ENCODE measurements at places on chromosomes 2 and 18. TPM values are rescaled to one million over a fixed set of nuclear protein-coding genes. Genes with fewer than 3 reads are reported as not detected.

GRCh38 chr18:45548614-45549013, 66.7 kb upstream of the SLC14A2 start:
- no peak for DNase-seq

Gene RBBP8
- 30.5 TPM for total RNA-seq

DNA sequence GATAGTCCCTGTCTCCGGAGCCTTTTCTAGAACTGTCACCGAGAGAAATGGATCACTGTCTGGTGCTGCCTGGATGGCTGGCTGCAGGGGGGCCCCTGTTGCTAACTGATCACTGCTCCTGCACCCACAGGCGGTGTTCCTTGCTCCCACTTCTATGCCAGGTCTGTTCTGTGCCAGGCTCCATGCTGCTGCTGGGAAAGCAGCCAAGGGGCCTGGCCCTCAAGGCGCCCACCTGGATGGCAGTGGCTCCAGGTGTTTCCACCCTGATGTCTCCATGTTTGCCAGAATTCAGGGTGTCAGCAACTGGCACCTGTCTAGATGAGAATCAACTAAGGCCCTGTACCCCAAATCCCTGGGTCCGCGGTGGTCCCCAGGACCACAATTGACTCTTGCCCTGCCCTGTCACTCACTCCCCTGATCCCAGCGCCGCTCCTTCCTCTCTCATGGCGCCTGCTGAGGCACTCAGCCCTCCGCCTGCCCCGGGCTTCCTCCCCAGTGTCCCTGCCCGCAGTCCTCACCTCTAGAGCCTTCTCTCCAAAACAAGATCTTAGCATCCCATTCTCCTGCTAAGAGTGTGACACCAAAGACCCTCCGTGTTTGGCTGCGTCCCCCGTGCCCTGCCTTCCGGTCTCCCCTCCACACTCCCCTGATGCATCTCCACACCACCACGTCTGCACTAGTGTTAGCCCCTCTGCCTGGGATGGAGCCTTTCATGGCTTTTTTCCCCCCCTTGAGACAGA, 72.5 kb upstream of the OTOF start:
- DNase-seq, result no peak

Gene MAPK4
- 13.5 TPM for total RNA-seq

- no peak for DNase-seq
Measured at GRCh38 chr2:144140891-144141290, 379.0 kb downstream of the ZEB2 start.

GRCh38 chr2:145769011-145769716, 1249.2 kb upstream of the ZEB2 start:
- DNase-seq, result no peak

- no peak for DNase-seq
Measured at GRCh38 chr2:199455545-199456382, 2.0 kb downstream of the SATB2 start.

GRCh38 chr18:22921772-22922171, 11.4 kb upstream of the RBBP8 start:
- no peak for DNase-seq

Gene SLC40A1
- 271 TPM for total RNA-seq

DNA sequence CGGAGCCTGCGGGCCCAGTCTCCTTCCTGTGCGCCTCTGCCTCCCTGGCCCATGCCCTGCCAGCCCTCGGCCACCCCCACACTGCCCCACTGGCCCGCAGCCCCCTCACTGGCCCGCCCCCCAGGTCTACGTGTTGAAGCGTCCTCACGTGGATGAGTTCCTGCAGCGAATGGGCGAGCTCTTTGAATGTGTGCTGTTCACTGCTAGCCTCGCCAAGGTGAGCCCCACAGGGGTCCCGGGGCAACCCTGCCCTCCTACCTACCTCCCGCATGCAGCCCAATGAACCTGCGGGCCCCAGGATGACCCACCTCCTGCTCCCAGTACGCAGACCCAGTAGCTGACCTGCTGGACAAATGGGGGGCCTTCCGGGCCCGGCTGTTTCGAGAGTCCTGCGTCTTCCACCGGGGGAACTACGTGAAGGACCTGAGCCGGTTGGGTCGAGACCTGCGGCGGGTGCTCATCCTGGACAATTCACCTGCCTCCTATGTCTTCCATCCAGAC, 3.3 kb downstream of the CTDSP1 start:
- DNase-seq, result no peak

DNA sequence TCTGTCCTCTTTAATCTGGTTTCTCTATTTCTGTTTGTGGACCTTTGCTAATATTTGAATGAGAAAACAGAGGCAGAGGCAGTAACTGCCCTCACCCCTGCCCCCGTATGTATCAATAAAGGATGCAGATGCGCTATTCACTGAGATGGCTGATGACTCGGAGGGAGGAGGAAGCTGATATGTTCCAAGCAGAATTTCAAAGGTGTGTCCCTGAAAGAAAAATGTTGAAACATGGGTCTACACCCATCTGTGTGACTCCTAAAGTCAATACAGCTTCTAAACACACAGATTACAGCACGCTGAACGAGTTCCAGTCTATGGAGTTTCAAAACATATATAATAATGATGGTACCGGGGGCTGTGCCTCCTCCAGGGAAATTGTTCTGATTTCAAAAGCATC, 38.8 kb downstream of the EPHA4 start:
- no peak for DNase-seq

Gene TMEM198
- 4.4 TPM for total RNA-seq

DNA sequence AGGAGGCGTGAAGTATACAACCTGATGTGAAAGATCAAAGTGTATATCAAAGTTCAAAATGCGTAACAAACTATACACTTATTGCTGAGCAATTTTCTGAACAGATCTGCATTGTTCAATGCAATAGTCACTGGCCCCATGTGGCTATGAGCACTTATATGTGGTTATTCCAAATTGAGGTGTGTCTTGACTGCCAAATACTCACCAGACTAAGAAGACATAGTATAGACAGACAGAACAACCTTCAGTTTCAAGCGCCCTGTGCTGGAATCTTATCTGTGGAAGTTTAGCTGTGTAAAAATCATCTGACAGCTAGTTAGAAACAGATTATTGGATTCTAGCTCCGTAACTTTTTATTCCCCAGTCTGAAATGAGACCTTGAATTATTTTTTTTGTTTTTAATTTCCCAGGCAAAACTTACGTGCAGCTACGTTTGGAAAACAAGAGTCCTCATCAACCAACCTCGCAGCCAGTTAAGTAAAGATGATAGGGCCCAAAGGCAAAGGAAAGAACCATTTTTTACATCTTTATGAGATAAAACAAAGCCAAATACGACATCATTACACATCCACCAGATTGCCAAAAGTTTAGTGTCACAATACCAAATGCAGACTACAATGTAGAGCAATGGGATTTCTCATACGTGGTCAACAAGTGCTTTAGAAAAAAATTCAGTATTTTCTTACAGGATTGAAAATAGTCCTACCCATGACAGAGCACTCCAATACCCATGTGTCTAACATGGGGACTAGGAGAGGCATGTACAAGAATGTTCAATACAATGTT, 37.2 kb downstream of the MBOAT2 start:
- DNase-seq, result no peak

DNA sequence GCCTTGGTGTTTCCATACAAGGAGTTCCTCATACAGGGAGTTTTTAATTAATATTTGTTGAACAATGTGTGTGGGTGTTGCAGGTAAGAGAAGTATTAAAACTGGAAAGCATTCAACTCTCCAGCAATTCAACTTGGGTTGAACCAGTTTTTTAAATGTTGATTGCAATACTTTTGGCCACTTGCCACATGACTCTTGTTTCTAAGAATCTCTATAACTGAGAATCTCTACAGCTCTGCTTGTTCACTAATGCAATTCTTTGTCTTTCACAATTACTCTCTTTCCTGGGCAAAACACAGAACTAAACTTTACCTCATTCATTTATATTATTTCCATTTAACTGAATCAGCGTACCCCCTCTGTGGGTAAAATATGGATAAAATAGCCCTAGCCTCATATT, 429.4 kb downstream of the ARHGAP15 start:
- DNase-seq, result no peak

DNA sequence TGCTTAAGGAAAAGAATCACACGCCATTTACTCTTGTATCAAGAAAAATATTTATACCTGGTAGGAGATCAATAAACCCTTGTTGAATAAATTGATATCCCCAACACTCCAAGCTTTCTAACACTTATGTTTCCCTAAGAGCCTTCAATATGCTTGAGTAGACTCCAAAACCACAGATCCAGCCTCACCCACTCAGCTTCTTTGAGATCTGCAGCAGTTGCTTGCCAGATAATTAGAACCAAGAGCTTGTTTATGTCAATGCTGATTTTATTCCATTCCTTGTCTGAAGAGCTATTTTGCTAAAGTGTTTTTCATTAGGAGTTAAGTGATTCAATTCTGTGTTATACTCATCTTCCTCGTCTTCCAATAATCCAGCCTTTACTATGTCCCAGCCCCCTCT, 26.3 kb upstream of the CRIM1 start:
- DNase-seq, result no peak

- no peak for DNase-seq
Measured at GRCh38 chr2:240814946-240815760, 4.9 kb downstream of the KIF1A start.

Gene CCDC85A
- 1.8 TPM for total RNA-seq

- no peak for DNase-seq
Measured at GRCh38 chr2:6999211-6999877, 82.1 kb downstream of the RNF144A start.

- no peak for DNase-seq
Measured at GRCh38 chr2:223475901-223476300, 126.3 kb downstream of the SCG2 start.

Gene GKN1
- not detected for total RNA-seq

Gene SLC16A14
- 8.8 TPM for total RNA-seq

Gene AQP12A
- not detected for total RNA-seq

Gene NPPC
- total RNA-seq, result not detected

Gene LIPG
- 138 TPM for total RNA-seq

Gene RETSAT
- total RNA-seq, result 86.4 TPM

DNA sequence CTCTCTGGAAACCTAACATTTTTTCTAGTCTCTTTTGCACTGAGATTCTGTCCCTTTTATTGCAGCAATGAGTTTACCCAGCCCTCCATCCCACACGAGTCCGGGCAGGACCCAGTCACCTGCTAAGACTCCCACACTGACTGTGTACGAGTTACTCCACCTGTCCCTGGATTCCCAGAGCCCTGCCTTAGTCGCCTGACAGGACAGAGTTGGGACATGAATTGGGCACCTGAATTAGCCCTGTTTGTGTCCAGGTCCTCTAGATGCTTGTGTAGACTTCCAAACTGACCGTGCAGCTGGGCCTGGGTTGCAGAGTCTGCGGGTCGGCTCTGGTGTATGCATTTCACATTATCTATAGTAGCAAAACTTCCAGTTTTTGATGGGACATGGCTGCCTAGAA, 238.7 kb downstream of the VAPA start:
- no peak for DNase-seq

DNA sequence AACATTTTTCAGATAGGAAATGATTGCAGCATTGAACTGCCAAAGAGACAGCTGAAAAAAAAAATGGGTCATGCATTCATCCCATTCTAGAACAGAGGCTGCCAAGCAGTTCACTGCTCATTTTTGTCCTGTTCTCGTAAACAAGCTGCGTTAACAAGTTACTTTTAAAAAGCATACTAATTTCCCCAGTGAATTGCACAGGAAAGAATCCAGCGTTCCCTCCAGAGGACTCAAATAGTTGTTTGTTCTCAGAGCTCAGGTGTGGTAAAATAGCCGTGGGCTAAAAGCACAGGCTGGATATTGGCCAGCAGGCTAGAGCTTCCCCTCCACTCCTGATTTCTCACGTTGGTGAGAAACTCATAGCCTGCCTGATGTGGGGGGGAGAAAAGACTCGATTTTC, 76.1 kb upstream of the AQP4 start:
- DNase-seq, result no peak

Gene DSG4
- not detected for total RNA-seq

DNA sequence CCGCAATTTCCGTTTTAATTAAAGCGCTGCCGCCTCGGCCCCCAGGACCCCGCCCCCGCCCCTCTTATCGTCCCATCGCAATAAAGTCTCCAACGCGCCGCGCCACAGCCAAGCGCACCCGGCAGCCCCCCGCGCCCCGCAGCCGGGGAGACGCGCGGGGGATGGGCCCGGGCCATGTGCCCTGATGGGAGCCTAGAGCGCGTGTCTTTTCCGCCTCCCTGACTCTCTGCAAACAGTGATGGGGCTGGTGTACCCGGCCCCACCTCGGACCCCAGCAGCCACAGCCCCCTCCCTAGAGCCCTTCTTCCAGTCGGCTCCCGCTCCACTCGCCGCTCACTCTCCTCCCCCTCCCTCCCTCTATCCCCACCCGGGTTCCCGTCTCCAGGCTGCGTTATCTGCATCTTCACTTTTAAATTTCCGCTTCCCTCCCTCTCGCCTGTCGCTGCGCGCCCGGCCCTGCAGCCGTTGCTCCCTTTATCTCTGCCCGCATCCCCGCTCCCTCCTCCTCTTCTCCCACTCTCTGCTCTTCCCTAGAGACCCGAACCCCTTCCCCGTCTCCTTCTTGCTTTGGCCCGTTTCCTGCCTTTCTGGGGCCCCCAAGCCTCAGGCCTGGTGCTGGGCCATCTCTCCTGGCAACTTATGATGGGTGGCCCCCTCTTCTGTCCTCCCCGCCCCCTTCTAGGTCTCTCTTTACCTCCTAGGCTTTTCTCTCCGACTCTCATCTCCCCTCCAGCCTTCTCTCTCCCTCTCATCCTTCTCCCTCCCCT, 524 bp upstream of the FEV start:
- DNase-seq, result no peak

GRCh38 chr2:39875914-39876267, 96.8 kb upstream of the THUMPD2 start:
- DNase-seq, result no peak

DNA sequence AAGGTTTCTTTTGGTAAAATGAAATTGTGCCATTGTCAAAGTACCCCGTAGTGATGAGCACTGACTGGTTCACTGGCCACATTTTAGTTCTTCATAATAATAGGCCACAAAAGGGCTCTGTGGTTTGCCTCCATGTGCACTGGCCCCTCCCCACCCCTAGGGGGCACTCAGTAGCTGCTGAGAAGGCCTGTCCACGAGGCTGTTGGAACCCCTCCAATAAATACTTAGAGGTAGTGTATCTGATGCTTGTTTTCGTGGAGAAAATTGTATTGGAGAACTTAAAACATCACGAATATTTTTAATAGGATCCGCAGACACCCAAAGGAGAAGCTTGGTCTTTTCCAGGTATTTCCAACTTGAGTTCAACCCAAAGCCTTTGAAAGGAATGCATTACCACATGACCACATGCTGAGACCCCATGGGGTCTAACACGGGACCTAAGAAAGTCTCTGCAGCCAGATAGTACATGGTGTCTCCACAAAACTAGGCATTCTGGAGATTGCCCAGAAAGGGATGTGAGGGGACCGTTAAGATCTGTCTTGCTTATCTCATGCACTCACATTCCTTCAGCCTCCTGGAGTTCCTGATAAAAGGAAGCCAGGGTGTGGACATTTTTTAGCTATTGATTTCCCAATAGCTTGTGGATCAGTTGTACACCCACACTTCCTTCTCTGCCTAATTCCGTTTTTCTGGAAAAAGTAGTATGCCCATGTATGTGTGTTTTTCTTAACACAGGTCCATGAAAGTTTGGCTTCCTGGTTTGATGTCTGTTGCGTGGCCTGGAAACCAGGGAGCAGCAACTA, 28.5 kb upstream of the NOSTRIN start:
- DNase-seq, result peak; percentile 59

DNA sequence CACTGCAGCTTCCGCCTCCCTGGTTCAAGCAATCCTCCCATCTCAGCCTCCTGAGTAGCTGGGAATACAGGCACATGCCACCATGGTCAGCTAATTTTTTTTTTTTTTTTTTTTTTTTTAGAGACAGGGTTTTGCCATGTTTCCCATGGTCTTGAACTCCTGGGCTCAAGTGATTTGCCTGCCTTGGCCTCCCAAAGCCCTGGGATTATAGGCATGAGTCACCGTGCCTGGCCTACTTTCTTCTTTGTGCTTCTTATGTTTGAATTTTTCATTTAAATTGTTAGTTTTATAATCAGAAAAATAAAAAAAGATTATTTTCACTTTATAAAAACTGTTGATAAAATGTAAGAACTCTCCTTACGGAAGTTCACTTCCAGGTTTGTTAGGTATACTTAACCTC, 101.5 kb upstream of the LPIN2 start:
- no peak for DNase-seq
